Kidney epithelial cell (primary cell): ENCODE measurements at places on chromosomes 16 and 17. TPM values are rescaled to one million over a fixed set of nuclear protein-coding genes. Genes with fewer than 3 reads are reported as not detected.

Gene IRX6
- total RNA-seq = 0.41 and 1.3 TPM in 2 replicates

Gene ACSM2A
- not detected in 2 replicates for total RNA-seq

Gene UBB
- 820 and 911 TPM in 2 replicates for total RNA-seq

DNA sequence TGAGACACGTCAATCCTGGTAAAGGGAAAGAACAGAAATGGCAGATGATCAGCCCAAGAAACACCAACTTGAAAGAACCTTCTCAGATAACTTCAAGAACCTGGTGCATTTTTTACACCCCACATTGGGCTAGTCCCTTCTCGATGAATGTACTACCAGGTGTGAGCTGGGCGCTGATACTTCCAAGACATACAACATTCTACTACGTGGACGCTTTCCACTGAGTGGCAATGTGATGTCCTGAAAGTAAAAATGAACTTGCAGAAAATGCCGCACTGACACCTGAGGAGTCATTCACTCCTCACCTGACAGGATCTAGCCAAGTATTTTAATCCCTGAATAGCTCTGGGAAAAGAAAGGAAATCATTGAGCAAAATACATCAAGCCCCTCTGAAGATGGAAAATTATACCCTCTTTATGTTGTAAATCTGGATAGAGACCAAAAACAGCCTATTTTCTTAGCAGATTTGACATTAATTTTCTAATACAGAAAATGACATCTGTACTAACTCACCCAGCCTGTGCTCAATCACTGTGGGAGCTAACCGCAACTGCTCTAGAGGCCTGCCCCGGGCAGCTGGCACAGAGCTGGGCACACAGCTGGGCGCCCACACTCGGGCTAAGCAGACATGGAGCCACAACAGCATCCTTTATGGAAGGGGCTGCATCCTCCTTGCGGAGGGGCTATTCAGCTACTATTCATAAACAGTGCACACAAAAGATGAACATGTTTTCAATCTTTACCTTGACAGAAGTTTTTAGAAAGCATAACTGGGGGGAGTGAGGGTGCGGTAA is 16.2 kb downstream of the SNN start:
- no peak for DNase-seq

DNA sequence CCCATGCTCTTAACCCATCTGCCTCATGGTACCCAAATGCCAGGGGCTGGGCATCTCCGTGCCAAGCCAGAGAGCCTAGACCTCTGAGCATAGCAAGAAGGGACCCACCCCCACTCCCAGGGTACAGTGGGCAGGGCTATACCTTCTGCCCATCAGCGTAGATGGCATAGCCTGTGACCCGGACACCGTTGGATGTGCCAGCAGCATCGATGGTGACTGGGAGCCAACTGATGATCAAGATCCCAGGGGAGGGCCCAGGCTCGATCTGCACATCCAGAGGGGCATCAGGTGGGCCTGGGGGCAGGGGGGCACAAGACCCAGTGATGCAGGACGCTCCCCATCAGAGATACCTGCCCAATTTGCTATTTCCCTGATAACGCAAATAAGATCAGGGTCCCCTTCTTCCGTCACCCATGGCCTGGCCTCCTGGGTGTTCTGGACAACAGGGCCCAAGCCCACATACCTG is 17.1 kb downstream of the TSPOAP1 start:
- no peak for DNase-seq

GRCh38 chr16:66856184-66856730 is 12.0 kb downstream of the CA7 start:
- DNase-seq = no peak
